Stimulated activated CD8-positive, alpha-beta memory T cell treated with anti-CD3 and anti-CD28 coated beads, Interleukin-2, amount 100 ng/mL, for 1 hour (primary cell): ENCODE measurements at places on chromosomes 6 and 20.

DNA sequence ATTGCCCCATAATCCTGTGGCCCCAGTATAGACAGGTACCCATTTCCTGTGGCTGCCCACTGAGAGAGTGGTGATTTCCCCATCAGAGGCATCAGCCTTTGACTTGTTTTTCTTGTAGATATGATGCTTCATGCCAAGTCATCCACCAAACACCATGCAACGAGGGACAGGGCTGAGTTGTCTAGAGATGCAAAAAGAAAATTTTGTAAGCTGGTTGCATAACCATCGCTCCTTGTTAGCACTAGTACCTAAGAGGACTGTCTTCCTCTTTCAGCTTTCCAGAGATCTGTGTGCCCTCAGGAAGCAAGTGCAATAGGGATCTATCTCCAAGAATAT lies 166.8 kb downstream of the BCAS1 start:
- DNase-seq, result no peak

DNA sequence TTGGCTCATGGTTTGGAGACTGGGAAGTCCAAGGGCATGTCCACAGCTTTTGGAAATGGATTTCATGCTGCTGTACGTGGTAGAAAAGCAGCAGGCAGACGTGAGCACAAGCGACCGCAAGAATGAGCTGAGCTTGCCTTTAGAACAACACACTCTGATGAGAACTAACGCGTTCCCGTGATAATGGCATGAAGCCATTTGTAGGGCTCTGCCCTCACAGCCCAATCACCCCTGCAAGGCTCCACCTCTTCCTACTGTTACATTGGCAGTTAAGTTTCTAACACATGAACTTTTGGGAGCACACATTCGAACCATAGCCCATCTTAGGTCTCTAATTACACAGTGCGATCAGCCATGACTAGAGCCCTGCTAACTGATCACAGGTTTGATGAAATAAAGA lies 107.5 kb upstream of the TMEM170B start:
- no peak for DNase-seq

DNA sequence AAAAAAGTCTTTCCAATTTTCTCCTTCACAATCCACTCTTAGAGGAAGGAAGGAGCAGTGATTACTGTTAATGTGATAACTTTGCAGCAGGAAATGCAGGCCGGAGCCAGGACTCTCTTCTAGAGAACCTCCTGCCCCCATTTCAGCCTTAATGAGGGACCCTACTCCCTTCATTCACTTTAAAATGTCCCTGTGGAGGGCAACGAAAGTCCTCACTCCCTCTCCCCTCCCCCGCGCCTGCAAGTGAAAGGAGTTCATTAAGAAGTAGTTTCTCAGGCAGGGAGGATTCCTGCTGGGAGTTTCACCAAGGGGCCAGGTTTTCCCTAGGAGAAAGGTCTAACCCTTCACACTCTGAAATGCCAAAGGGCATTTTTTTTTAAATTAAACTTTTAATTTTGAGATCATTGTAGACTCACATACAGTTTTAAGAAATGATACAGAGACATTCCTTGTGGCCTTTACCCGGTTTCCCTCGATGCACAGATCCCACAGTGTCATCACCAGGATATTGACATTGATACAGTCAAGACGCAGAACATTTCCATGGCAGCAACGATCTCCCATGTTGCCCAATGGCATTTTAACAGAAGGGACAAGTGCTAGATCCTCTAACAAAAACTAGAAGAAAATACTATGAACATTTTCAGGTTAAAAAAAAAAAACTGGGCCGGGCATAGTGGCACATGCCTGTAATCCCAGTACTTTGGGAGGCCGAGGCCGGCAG lies 6.8 kb upstream of the COMMD7 start:
- DNase-seq, result no peak

DNA sequence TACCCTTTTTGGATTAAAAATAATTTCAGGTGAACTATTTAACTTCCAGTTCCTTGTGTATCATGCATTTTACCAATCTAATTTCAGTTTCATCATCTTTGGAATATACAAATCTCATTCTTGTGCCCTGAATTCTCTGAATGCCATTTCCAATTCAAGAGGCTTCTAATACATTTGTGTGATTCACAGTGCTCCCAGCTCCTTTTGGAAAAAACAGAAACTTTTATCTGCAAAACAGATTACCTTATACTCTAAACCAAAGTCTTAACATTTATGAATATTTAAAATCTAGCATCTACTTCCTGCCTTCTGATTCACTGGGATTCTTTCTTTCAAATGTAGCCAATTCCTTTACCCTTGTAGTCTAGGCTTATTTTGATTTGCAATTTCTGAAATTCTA lies 11.1 kb upstream of the PEX7 start:
- no peak for DNase-seq

DNA sequence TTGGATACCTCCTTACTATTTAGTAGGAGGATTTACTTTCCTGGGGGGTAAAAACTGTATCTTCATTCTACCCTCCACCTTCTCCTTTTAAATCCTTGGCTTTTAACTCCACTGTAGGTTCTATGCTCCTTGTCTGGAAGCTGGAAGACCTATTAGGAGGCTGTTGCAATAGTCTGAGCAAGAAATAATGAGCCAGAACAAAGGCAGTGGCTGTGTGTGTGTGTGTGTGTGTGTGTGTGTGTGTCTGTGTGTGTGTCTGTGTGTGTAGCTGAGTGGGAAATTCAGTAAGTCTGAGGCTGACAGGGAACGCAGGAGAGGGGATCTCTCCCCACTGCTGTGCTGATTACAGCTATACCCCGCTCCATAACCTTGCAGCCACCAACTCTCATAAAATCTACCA lies 35.8 kb downstream of the HTR1E start:
- DNase-seq, result no peak

GRCh38 chr20:45080867-45081624 lies 19.9 kb downstream of the KCNS1 start:
- DNase-seq, result no peak

- DNase-seq, result peak; percentile 81
Observed at GRCh38 chr20:23420943-23421931, at the start of gene NAPB. TSS of gene NAPB (minus strand) at chr20:23421488. CDS start at chr20:23421402, 86 bp downstream.

GRCh38 chr20:41329435-41330342 lies 10.9 kb upstream of the LPIN3 start:
- peak; percentile 40 for DNase-seq

DNA sequence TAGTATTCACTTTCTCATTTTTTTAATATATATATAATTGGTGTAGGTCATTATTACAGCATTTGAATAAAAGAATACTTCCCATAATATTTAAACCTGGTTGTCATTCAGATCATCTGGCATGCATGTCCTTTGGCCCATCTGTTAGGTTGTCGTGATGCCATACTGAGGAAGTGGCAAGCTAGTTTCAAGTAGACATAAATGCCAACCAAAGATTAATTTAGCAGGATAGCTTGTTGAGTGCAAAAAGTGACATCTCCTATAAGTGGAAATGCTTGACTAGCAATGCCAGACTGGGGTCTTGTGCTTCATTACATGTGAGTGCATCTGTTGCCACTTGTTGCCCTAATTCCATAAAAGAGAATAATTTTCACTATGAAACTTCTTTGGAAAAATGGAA lies 1044.7 kb downstream of the GRIK2 start:
- DNase-seq, result no peak

DNA sequence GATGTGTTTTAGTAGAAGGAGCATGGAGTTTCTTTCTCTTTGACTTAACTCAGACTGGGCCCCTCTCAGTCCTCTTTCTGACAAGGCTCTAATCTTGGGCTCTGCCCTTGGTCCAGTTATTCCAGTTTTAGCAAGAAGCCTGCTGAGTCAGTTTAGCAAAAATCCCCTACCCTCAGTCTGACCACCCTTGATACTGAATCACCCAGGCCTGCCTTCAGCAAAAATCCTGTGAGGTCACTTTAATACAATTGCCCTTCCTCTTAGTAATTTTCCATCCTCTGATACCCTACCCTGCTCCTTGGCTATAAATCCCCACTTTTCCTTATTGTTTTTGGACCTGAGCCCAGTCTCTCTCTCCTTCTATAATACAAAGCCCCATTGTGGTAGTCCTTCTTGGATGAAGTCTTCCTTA lies 326.7 kb upstream of the NOX3 start:
- DNase-seq, result no peak

DNA sequence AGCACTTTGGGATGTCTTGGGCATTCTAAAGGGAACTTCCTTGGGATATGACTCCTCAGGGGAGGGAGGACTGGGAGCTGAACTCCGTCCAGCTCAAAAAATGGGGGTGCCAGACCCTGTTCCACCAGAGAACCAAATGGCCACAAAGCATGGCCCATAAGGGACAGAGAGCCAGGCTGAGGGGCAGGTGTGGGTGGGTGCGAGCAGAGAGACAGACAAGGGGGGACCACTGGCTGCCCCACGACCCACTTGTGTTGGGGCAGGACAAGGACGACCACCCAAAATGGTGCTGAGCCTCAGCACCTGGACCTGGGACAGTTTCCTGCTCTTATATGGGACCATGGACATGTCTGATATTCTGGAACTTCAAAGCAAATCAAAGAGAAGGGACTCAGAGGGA lies 148.2 kb upstream of the MLN start:
- DNase-seq, result no peak

GRCh38 chr6:142399739-142400138 lies 97.9 kb downstream of the ADGRG6 start:
- DNase-seq, result no peak

- no peak for DNase-seq
Observed at GRCh38 chr20:37670351-37670791, 23.5 kb upstream of the CTNNBL1 start.

- no peak for DNase-seq
Observed at GRCh38 chr6:156658966-156659821, 118.0 kb upstream of the ARID1B start.

- DNase-seq, result no peak
Observed at GRCh38 chr6:19444041-19444440, 393.1 kb upstream of the ID4 start.

- no peak for DNase-seq
Observed at GRCh38 chr6:125304970-125305660, 3.3 kb upstream of the HDDC2 start.

GRCh38 chr6:23228439-23229024 lies 659.2 kb downstream of the HDGFL1 start:
- no peak for DNase-seq

GRCh38 chr6:52537001-52537753 lies 39.7 kb downstream of the TRAM2 start:
- no peak for DNase-seq

- no peak for DNase-seq
Observed at GRCh38 chr6:30340589-30341054, 4.3 kb upstream of the RPP21 start.
